ENCODE measurements at places on chromosomes 2 and 18. TPM values are rescaled to one million over a fixed set of nuclear protein-coding genes. Genes with fewer than 3 reads are reported as not detected.

WDR35 gene
- total RNA-seq, result 4.8 TPM

SCYGR8 gene
- total RNA-seq, result not detected

FAP gene
- 0.71 TPM for total RNA-seq

COL3A1 gene
- total RNA-seq, result 98.5 TPM

KLHL14 gene
- total RNA-seq, result not detected

- DNase-seq, result no peak
These were observed 210.0 kb upstream of the ZNF521 start for GRCh38 chr18:25561918-25562317.

GRCh38 chr2:118661179-118661578 is 186.3 kb downstream of the EN1 start:
- no peak for DNase-seq

DNA sequence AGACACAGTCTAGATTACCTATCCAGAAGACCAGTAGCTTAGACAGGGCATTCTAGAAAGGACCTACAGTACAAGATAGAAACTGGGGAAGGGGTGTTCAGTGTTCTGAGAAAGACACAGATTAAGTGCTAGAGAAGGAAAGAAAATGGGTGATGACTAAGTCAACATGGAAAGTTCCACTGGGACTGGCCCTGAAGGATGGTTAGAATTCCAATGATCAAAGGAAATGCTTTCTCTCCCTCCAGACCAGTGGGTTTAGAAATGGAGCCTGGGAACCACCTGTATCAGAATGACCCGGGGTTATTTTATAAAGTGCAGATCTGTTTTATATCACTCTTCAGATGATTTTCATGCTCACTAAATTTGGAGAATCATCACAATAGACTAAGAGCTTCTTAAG is 5.8 kb upstream of the COLEC12 start:
- no peak for DNase-seq

- DNase-seq, result no peak
These were observed 450.1 kb upstream of the PKDCC start for GRCh38 chr2:41597680-41598079.

- no peak for DNase-seq
These were observed 60.6 kb downstream of the SMAD7 start for GRCh38 chr18:48889981-48890762.
